ENCODE measurements at places on chromosomes 5 and 9.

DNA sequence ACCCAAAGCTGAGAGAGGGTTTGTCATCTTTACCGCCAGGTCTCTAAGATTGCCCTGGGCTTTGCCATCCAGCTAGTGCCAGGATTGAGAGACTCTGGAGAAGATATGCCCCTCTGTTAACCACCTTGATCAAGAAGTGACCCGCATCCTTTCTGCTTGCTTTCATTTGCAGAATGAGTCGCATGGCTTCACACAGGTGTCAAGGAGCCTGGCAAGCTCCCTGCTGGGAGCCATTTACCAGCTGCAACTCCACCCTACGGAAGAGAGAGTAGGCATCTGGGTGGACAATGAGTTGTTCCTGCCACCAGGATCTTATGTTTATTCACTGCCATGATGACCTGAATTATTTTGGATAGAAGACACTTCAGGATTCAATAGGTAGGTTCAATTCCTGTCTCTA is 43.0 kb downstream of the HSD17B3 start:
- DNase-seq = no peak

GRCh38 chr5:90326995-90327394 is 82.6 kb downstream of the CETN3 start:
- no peak for DNase-seq

DNA sequence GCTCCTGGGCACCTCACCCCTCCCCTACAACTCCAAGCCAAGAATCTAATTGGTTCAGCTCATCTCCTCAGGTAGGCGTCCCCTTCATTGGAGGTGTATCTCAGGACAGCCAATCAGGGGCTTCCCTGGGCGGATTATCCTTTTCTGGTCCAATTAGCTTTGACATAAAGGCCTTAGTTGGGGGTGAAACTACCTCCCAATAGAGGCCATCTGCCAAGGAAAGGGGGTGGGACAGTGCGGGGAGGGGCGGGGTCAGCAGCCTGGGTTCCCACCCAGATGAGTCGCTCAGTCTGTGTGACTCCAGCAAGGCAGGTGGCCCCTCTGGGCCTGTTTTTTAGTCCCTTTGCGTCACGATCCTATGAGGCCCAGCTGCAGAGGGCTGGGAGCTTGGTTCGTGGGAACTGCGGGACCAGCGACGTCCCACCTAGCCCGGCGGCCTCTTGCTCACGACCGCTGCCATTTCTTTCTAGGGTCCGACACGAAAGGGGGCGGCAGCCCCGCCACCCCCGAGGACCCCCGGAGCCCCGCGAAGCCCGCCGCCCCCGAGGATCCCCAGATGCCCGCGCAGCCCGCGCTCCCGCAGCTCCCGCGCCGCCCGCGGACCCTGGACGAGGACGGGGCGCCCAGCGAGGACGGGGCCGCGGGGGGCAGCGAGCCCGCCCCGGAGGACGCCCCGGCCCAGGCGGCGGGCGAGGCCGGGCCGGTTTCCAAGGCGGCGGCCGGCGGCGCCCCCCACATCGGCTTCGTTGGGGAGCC is 8.9 kb downstream of the PRRT1B start:
- DNase-seq = no peak

- no peak for DNase-seq
Measured at GRCh38 chr5:147821766-147822165, 9.7 kb downstream of the SPINK1 start.

DNA sequence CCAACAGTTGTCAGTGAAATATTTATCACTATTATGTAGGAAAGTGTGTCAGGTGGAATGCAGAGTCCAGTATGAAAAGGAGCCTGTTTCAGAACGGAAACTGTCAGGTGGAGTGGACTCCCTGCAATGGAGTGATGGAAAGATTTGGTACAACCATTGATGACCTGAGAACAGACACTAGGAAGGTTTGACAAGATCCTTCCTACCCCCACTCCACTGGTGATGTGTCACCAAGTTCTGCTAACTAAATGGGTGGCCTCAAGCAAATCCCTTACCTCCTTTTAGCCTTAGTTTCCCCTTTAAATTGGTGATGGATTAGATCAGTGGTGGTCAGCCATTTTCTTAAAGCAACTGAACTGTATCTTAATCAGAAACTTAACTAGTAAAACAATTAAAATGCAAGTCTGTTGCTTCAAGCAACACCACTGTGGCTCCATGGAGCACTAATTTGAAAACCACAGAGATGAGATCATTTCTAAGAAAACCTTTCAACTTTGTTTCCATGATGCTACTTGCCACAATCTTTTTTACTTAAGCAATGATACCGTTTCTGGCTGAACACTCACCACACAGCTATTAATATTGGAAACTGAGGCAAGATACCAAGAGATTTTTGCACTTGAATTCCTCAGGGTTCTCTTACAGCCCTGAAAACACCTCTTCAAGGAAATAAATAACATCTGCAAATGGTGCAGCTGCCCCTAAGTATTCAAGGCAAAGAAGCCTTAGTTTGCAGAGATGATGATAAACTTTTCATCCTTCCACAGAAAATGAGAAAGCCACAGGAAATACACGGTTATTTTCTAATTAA is 140.6 kb downstream of the ERCC6L2 start:
- DNase-seq = no peak
